Parietal lobe (tissue), 2 donors: ENCODE measurements at places on chromosomes 11 and 22. TPM values are rescaled to one million over a fixed set of nuclear protein-coding genes. Genes with fewer than 3 reads are reported as not detected.

Gene DEFB131B
- total RNA-seq = not detected

Gene PIH1D2
- 2.2 TPM for total RNA-seq

Gene NPTXR
- 24.4 TPM for total RNA-seq

Gene PIK3IP1
- 21.6 TPM for total RNA-seq

Gene OR9G1
- total RNA-seq = not detected

Gene CDC42EP1
- total RNA-seq = 2.5 TPM

Gene DERL3
- total RNA-seq = 2.2 TPM

Gene ART1
- not detected for total RNA-seq

Gene RAC2
- total RNA-seq = not detected

Gene BRSK2
- total RNA-seq = 54.5 TPM

Gene MSANTD4
- total RNA-seq = 68.9 TPM

Gene PKNOX2
- total RNA-seq = 13.1 TPM

Gene POU2AF2
- not detected for total RNA-seq

Gene ANKK1
- total RNA-seq = not detected

Gene CHRM1
- total RNA-seq = 12.8 TPM

Gene BARX2
- not detected for total RNA-seq

Gene SHANK2
- total RNA-seq = 99.2 TPM

Gene OR52I2
- not detected for total RNA-seq

Gene NNMT
- 2.8 TPM for total RNA-seq

Gene BBOX1
- total RNA-seq = 3.1 TPM

Gene MUC5AC
- total RNA-seq = not detected

Gene CBLIF
- total RNA-seq = not detected

Gene KIRREL3
- 41.9 TPM for total RNA-seq

Gene CCDC87
- total RNA-seq = 0.63 TPM

Gene MAPK11
- 41.6 TPM for total RNA-seq

Gene LDLRAD3
- 65.7 TPM for total RNA-seq

Gene BATF2
- total RNA-seq = not detected

Gene CNGA4
- total RNA-seq = 0.63 TPM

Gene CRYBA4
- not detected for total RNA-seq

Gene PHETA2
- total RNA-seq = 2.8 TPM

Gene OSBP2
- 62.3 TPM for total RNA-seq

Gene PKDREJ
- under 0.01 TPM for total RNA-seq

Gene OR6T1
- not detected for total RNA-seq
